Activated CD4-positive, alpha-beta T cell treated with anti-CD3 and anti-CD28 coated beads, Interleukin-2, amount 10 ng/mL, durations not matched to agents 24 days and 14 days (primary cell): ENCODE measurements at places on chromosomes 5 and 9. TPM values are rescaled to one million over a fixed set of nuclear protein-coding genes. Genes with fewer than 3 reads are reported as not detected.

Gene WDR55
- total RNA-seq, result 41.6 and 42.9 TPM in 2 replicates

GRCh38 chr9:127249877-127250276 is 14.7 kb upstream of the GARNL3 start:
- H3K4me3 ChIP-seq, result no peak overlapping the region
- H3K36me3 ChIP-seq, result no peaks in the 10 kb centered on the region
- peaks cover 3% of the 10 kb centered on the region for H3K4me1 ChIP-seq
- H3K27me3 ChIP-seq, result peaks cover 49% of the 10 kb centered on the region

DNA sequence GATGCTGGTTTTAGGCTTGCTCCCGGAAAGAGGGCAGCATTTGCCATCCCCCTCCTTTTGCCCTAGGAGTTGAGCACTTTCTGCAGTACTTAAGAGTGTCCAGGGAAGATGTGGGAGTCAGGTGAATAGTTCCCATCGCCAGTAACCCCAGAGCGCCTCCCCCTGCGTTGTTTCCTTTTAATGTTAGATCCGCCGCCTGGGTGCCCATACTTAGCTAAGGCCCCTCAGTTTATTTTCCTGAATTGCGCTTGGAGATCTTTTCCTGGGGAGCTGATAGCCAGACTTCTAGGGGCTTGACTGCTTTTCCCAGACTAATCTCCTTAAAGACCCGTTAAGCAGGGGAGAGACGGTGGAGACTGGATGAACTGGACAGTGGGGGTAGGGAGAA is 377 bp upstream of the PCDHAC2 start:
- no peak overlapping the region for H3K27ac ChIP-seq
- H3K4me1 ChIP-seq, result no peaks in the 10 kb centered on the region
- peaks cover 15% of the 10 kb centered on the region for H3K27me3 ChIP-seq
- H3K4me3 ChIP-seq, result no peak overlapping the region

- H3K4me3 ChIP-seq, result no peak overlapping the region
- H3K4me1 ChIP-seq, result no peaks in the 10 kb centered on the region
- H3K36me3 ChIP-seq, result no peaks in the 10 kb centered on the region
These were observed 209.1 kb downstream of the MAPKAP1 start for GRCh38 chr9:125497906-125498305.

DNA sequence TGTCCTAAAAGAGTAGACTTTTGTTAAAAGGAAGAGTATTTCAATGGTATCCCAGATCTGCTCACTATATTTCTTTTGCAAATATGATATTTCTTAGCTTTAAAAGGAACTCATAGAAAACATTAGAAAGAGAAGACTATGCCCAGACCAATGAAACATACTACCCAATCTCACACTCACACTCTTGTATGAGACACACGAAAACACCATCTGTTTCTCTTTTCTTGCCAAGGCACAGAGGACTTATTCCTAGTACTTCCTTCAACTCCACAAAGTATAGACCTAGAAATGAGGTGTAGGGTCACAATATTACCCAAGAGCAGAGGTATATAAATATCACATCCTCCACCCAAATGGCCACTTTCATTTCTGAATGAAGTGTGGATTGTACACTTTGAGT is 292.4 kb upstream of the ACO1 start:
- no peak for DNase-seq
- H3K4me3 ChIP-seq, result no peak overlapping the region
- H3K36me3 ChIP-seq, result no peaks in the 10 kb centered on the region

- peaks cover 13% of the 10 kb centered on the region for H3K27me3 ChIP-seq
- H3K4me3 ChIP-seq, result peak within 1 kb of the TSS; percentile 90
- peak; percentile 96 for DNase-seq
- peak within 1 kb of the TSS; percentile 83 for H3K27ac ChIP-seq
These were observed at the start of gene HEXB for GRCh38 chr5:74684900-74685851. TSS of gene HEXB (plus strand) at chr5:74685233. CDS start at chr5:74685261, 28 bp downstream.

- DNase-seq, result no peak
- H3K27me3 ChIP-seq, result no peaks in the 10 kb centered on the region
- peaks cover 52% of the 10 kb centered on the region for H3K4me1 ChIP-seq
- no peak overlapping the region for H3K4me3 ChIP-seq
- peak overlapping the region; percentile 19 for H3K27ac ChIP-seq
These were observed 88.8 kb upstream of the DMRT1 start for GRCh38 chr9:752681-753200.

GRCh38 chr9:130150779-130151382 is 21.3 kb upstream of the NCS1 start:
- H3K36me3 ChIP-seq, result no peaks in the 10 kb centered on the region
- no peak overlapping the region for H3K4me3 ChIP-seq
- DNase-seq, result no peak
- no peak overlapping the region for H3K27ac ChIP-seq
- H3K4me1 ChIP-seq, result no peaks in the 10 kb centered on the region

DNA sequence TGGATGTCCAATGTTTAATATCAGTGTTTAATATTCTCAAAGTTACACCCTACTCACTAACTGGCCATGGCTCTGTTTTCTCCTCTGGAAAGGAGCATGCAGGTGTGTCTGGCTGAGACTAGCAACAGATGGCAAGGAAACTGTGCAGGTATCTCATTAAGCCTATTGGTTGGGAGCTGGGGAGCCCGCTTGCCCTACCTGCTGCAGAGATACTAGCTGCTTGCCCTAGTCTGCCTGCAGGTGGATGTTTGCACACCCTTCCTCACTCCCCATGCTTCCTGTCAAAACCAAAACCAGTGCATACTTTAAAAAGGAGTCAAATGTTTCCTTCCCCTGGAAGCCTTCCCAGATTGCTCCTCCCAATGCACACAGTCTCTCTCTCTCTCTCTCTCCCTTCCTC is 228.3 kb upstream of the RASEF start:
- H3K4me3 ChIP-seq, result no peak overlapping the region
- no peak overlapping the region for H3K27ac ChIP-seq
- no peaks in the 10 kb centered on the region for H3K4me1 ChIP-seq
- no peaks in the 10 kb centered on the region for H3K27me3 ChIP-seq
- no peak for DNase-seq
